ENCODE measurements at places on chromosomes 13 and 19.

GRCh38 chr13:51494156-51494555 is 41.3 kb upstream of the INTS6 start:
- DNase-seq, result no peak

GRCh38 chr13:21898945-21899344 is 228.1 kb downstream of the FGF9 start:
- DNase-seq, result no peak

DNA sequence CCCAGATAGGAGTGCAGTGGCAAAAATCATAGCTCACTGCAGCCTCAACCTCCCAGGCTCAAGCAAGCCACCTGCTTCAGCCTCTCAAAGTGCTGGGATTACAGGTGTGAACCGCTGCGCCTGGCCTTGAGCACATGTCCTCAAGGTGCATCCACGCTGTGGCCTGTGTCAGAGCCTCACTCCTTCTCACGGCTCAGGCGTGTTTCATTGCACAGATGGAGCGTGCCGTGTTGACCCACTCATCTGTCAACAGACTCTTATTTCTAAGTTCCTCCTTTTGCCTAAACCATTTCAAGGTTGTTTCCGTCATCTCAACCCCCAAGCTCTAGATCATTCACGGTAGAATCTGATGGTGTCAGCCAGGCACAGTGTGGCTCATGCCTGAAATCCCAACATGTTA is 28.2 kb downstream of the ATP8B3 start:
- DNase-seq, result no peak

DNA sequence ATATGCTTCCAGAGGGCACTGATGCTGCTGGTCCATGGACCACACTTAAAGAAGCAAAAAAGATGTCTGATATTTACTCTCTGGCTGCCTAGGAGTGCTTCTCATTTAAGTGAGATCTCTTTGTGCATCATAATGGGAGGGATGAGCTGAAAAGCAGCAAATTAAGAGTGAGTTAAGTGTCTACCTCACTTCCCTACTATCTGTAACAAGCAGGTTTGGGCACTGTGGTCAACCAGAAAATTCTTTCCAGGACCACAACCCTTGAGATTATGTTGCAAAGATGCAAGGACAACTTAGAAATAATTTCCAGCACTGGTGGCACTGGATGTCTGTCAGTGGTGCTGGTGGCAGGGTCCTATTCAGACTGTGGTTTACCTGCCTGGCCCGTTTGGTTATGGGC is 52.1 kb upstream of the USPL1 start:
- DNase-seq, result no peak

DNA sequence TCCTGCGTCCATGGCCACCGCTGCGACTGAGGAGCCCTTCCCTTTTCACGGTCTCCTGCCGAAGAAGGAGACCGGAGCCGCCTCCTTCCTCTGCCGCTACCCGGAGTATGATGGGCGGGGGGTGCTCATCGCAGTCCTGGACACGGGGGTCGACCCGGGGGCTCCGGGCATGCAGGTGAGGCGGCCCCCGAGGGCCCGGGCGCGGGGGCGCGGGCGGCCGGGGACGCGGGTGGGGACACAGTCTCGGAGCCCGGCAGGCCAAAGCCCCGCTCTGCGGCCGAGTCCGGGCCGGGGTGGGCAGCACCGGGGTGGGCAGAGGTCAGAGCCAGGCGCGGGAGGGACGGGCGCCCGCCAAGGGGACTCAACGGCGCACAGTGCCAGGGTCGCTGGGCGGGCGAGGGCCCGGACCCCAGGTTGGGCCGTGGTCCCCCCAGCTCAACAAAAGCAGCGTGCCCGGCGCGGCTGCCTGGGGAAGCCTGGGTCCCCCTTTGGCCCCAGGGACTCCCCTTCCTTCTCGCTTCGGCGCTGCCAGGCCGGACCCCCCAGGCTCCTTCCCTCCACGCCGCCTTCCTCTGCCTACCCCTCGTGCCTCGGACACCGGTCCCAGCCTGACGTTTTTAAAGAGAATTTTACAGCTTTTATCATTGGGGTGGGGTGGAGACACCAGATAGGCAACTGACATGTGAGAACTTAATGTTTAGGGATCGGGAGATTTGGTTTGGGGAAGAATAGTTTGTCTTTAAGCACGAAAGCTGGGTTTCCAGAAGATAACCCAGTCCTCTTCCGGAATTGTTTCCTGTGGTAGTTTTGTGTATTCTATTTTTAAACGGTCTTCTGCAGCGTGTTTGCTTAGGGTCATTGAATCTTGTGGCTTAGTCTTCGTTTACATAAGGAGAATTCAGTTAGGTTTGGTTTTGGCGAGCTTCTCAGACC is 509 bp downstream of the TPP2 start:
- DNase-seq, result peak; percentile 42

GRCh38 chr13:41213316-41213715 is 18.9 kb upstream of the KBTBD7 start:
- DNase-seq, result no peak

DNA sequence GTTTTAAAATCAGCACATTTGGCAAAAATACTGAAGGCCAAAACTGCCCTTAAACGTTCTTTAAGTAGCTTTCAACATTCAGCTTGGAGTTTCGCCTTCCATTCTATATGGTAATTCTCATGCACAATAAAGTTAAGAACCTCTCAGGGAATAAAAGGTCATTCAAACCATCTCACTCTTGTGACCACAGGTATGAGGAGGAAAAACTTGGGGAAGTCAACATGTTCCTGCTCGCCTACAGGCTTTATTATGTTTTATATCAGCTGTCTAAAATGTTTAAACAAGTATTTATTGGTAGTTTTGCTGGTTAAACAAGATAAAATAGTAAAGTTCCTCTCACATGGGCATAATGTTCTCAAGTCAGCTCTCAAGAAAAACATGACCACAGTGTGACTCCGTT is 19.9 kb upstream of the TM9SF2 start:
- no peak for DNase-seq

DNA sequence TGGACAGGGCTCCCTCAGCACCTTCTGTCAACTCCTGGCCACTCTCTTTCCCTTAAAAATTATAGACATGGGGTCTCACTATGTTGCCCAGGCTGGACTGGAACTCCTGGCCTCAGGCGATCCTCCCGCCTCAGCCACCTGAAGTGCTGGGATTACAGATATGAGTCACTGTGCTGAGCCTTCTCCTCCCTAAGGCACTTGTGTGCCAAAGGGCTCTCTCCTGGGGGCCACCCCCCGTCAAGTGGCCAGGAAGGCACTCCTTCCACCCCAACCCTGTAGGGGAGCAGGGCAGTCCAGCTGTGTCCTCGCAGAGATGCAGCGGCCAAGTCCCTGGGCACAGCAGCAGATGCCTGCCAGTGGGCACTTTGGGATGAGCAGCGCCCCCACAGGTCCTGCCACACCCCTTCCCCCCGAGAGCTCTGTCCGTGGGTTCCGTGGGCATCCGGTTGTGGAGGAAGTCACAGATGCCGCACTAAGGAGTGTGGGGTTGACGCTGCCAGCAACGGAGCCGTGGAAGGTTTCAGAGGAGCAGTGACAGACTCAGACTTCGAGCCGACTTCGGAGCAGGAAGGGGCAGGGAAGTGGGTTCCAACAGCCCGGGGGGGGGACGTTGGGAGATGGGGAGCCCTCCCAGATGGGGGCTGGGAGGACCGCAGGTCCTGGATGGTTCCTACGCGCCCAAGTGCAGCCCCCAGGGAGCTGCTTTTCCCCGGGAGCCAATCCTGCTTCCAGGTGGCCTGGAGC is 3.3 kb upstream of the UQCR11 start:
- no peak for DNase-seq

GRCh38 chr13:96848286-96848685 is 146.0 kb downstream of the OXGR1 start:
- no peak for DNase-seq

GRCh38 chr19:21513651-21514050 is 8.2 kb downstream of the ZNF429 start:
- DNase-seq, result no peak

DNA sequence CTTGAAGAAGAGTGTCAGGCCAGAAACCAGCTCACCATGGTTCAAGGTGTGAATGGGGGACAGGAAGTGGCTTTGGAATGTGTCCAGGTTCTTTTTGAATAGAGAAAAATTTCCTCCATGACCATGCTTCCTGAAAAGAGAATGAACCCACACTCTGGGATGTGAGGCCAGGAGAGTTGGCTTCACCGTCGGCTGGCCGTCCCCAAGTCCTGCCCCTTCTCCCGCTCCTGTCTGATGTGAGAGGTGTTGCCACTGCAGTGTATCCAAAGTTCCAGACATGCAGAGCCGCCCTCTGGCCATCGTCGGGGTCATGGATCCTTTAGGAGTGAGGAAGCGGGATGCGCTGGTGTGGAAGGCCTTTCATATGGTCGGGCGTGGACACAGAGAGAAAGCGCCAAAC is 101.2 kb downstream of the COL4A2 start:
- no peak for DNase-seq

DNA sequence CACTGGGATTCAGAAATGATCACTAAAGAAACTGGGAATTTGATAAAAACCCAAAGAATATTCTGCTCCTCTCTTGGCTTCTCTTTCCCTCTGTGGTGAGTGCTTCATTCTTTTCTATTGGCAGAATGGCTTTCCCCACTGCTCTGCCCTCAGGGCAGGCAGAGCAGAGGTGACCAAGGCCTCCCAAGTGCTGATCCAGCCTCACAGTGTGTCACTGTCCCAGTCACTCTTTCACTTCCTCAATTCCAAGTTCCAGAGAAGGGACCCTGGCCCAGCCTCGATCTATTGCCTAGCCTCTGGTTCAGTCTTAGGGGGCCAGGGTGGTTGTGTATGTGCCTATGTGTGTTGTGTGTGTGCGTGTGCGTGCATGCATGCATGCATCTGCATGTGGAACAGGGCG is 180.6 kb upstream of the TMTC4 start:
- no peak for DNase-seq

DNA sequence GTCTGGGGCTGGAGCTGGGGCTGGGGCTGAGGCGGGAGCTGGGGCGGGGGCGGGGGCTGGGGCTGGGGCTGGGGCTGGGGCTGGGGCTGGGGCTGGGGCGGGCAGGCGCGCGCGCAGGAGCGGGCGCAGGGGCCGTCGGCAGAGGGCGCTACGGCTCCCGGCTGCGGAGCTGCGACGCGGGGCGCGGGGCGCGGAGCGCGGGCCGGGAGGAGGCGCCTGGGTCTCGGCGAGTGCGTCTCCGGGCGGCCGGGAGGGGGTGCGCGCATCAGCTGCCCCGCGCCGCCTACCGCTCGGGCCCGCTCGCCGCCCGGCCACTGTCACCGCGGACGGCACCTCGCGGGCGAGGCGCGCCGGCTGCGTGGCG is 422 bp upstream of the MTUS2 start:
- DNase-seq, result peak; percentile 75

GRCh38 chr19:33660410-33661124 is 38.8 kb downstream of the CHST8 start:
- no peak for DNase-seq

- DNase-seq, result no peak
Observed at GRCh38 chr13:40096357-40096901, 441.0 kb downstream of the COG6 start.

GRCh38 chr13:22121146-22121739 is 450.4 kb downstream of the FGF9 start:
- peak; percentile 68 for DNase-seq

- peak; percentile 91 for DNase-seq
Observed at GRCh38 chr13:110874508-110874960, 40.3 kb downstream of the ANKRD10 start.

- no peak for DNase-seq
Observed at GRCh38 chr13:32595306-32595705, 9.1 kb downstream of the PDS5B start.

- peak; percentile 18 for DNase-seq
Observed at GRCh38 chr13:49494645-49495044, 1.1 kb upstream of the PHF11 start.

GRCh38 chr13:105925496-105925895 is 610.0 kb downstream of the EFNB2 start:
- DNase-seq, result peak; percentile 21

- no peak for DNase-seq
Observed at GRCh38 chr19:6983448-6983847, 37.8 kb downstream of the MBD3L2B start.

- DNase-seq, result no peak
Observed at GRCh38 chr19:5115351-5115750, 146.4 kb downstream of the KDM4B start.

DNA sequence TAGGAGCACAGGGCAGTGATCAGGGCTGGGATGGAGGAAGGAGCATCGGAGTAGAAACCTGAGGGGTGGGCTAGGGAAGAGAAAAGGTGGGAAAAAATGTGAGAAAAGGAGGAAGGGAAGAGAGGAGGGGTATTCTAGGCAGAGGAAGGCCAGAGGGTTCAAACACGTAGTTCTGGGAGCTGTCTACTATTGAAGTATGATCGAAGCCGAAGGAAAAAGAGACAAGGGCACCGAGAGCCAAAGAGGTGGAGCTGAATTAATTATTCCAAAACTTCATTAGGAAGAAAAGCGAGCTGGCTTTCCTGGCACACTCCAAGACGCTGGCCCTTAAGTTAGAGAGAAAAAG is 7.8 kb downstream of the DLL3 start:
- no peak for DNase-seq

DNA sequence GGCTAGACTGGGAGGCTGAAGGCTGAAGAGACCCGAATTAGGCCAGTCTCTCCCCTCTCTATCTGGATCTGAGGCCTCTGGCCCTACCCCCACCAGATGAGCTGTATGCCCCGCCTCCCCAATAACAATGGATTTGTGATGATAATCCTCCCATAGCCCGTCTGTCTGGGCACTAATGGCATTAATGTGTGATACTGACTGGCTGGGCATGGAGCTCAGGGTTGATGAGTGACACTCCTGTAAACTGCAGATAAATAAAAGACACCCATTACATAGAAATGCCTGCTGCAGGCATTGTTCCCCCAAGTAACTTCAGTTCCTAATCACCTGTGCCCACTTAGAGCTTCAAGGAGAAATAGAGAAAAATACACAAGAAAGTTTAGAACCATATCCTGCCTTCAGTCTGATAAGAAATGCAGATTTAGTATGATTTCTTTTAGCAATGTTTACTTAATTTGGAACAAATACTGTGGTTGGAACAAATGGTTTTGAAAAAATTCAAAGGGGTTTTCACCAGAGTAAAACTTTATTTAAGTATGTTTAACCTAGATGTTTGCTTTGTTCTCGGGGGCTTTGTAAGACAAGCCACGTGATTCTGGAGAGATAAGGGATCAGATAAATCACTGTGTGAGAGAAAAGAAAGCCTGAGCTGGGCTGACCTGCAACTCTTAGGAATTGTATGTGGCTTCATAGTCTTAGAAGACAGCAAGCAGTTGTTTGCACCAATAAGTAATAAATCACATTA is 60.3 kb downstream of the TNFRSF19 start:
- DNase-seq, result no peak

- DNase-seq, result no peak
Observed at GRCh38 chr19:33780746-33781145, 15.9 kb upstream of the KCTD15 start.

DNA sequence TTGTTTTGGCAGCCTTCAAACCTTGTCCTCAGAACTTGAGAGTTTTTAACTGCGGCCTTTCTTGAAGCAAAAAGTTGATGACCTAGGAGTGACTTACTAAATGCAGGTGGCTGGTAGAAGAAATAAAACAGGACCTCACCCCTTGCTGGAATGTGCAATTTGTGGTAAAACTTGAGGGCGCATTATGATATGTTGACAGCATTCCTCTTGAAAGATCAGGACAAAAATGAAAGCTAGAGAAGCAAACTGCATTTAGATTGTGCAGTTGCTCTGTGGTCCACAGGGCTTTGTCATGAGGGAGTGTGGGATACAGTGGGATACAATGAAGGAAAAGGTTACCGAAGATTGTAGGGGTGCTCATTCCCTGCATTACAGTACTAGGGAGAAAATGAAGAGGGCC is 504.2 kb downstream of the GPC6 start:
- DNase-seq, result no peak
